ENCODE measurements at places on chromosomes 11 and 22.

DNA sequence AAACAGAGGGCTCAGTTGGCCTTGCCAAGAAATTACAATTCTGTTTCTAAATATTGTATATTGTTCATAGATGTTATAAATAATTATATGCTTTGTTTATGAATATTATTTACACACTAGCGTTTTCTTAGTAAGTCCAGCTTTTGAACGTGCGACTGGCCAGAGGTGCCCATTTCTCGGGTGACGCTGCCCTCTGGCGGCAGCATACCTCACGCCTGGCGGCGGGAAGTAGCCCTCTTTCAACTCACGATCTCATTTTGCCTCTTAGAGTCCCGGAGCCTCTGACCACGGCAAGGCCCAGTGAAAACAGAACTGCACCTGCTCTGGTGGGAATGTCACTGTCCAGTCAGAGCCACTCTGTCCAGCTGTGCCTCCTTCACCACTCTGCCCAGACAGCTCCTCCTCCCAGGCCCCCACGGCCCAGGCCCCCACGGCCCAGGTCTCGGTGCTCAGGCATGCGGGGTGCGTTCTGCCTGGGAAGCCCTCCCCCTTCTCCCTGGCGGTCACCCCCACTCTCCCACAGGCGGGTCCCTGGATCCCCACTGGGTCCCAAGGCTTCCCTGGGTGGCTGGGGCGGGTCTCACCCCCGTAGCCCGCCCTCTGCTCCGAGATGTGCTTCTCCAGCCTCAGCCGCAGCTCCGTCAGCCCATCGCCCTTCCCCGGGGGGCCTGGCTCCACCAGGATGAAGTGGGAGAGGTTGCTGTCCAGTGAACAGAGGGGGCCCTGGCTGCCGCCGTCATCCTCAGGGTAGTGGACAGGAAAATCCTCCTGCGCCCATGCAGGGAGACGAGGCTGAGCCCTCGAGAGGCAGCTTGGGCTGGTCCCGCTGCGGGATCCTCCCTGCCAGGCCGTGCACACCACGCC is 19.3 kb downstream of the TSSC4 start:
- peak; percentile 58 for DNase-seq

DNA sequence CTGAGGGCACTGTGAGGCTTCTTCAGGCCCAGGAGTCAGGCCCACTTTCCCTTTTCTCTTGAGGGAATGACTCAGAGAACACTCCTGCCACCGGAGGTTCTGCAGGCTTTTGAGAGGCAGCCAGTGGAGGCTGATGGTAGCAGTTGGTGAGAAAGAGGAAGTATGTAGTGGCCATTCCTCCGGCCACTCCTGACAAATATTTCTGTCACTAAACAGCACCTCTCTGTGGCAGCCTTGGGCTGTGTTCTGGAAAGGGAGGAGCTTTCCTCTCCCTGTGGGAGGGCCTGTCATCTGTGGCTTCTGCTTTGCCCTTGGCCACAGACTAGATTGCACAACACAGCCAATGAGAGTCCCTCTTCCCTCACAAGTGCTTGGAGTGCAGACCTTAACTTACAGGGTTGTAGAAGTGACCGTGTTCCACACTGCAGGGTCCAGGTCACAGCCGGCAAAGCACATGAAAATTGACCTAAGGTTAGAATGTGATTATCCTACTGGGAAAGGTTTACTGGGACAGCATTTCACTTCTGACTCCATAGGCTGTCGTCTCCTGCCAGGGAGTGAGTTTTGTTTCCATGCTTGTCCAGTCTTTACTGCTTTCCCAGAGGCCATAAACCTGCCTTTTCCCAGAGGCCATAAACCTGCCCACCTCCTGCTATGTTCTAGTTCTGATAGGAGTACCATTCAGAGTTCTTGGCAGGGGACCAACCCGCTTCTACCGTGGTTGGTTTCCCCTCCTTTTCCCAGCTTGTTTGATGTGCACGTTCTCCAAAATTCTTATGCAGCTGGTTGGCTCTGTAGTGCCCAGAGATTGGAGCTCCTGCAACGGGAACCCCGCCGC is 33.3 kb downstream of the MARK2 start:
- DNase-seq: peak; percentile 91

DNA sequence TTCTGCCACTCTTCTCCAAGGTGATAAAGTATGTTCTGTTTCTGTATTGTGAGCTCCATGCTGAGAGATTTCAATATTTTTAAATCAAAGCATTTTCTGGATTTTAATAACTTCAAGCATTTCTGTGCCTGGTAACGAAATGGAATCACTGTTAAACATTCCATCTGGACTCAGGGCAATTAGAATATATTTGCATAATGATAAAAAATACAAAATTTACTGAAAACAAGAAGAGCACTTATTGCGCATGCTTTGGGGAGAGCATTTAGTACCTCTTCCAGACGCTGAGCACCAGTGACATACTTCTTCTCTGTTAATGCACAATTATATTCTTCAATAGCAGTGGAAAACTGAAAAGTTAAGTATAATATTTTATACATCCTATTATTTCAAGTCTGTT is 13.3 kb downstream of the ZW10 start:
- no peak for DNase-seq

- DNase-seq: peak; percentile 80
Observed at GRCh38 chr11:111561791-111562325, 21.3 kb downstream of the LAYN start.

GRCh38 chr11:107196732-107197131 is 178.5 kb upstream of the GUCY1A2 start:
- DNase-seq: no peak

DNA sequence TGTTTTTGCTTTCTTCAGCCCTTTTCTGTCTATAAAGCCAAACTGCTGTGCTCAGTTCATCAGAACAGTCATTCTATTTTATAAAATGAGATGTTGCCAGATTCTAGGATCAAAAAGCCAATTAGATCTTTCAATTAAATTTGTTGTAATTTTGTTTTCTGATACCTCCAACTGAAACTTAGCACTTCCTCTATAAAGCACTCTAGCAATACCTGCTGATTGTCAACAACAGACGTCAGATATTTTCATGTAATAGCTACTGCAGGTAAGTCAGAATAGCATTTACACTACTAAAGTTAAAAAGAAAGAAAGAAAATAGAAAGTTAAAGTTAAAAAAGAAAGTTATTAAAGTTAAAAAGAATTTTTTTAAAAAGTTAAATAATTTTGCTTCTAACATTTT is 19.6 kb downstream of the RRAS2 start:
- DNase-seq: no peak

DNA sequence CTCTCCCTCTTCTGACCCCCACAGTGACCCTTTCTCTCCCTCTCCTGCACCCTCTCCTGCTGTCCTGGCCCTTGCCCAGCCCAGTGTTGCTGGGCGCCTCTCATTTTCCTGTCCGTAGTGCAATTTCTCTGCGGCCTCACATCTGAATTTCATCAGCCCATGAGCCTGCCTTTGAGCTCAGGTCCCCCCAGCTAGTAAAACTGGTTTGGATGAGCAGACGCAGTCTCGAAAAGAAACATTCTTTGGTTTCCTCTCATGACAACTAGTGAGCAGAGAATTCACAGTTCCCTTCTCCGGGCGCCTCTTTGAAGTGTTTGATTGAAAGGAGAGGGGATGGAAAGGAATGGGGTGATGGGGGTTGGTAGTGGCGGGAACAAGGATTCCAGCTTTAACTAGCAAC is 126.0 kb upstream of the CADM1 start:
- DNase-seq: no peak

GRCh38 chr11:69923196-69923595 is 104.0 kb upstream of the FGF3 start:
- no peak for DNase-seq

DNA sequence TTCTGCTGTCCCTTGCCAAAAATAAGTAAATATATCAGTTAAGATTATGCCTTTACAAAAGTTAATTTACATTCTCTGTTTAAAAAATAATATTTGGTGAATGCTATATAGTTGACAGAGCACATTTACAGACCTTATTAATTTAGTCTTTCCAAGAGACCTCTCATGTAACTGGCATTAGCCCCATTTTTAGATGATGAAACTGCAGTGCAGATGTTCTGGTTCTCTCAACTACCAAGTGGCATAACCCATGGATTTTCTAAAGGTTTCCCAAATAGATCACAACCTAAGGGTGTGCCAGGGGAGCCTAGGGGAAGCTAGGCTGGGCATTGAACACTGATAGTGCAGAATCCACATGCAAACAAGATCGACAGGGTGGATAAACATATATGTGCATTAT is 88.5 kb downstream of the RNF169 start:
- no peak for DNase-seq

- DNase-seq: no peak
Observed at GRCh38 chr22:31750365-31751284, 693 bp upstream of the PRR14L start.

DNA sequence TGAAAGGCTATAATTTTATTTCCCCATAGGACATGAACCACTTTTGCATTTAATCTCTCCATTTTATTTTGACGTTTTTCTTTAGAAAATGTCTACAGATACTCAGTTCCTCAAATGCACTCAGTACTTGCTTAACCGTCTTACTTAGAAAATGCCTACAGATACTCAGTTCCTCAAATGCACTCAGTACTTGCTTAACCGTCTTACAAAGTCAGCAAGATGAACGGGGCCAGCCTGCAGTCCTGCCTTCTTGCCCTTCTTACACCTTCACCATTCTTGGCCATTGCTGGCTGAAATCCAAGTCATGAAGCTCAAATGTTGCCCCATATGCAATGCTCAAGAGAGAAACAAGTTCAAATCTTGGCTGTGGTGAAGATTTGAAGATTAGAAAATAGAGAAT is 34.1 kb downstream of the CSNK2A3 start:
- DNase-seq: no peak

GRCh38 chr22:33684087-33684486 is 236.2 kb downstream of the LARGE1 start:
- DNase-seq: no peak

- DNase-seq: no peak
Observed at GRCh38 chr11:2444821-2445745, at the start of gene KCNQ1. Gene KCNQ1 (plus strand): TSS chr11:2445008. CDS start chr11:2445099, 91 bp downstream.

DNA sequence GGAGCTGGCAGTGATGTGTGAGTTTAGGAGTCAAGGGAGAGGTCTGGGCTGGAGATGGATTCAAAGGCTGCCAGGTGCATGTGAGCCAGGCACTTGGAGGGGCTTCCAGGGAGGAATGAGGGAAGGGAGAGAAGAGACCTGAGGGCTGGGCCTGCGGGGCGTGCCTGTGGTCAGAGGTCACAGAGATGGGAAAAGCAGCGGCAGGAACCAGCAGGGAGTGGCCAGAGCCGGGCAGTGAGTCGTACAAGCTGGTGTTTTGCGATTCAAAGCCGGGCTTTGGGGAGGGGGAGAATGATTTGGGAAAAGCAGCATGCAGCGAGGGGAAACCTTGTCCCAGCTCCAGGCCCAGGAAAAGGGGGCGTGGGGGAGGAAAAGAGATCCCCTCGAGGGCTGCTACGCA is 96.9 kb upstream of the RTL6 start:
- no peak for DNase-seq

DNA sequence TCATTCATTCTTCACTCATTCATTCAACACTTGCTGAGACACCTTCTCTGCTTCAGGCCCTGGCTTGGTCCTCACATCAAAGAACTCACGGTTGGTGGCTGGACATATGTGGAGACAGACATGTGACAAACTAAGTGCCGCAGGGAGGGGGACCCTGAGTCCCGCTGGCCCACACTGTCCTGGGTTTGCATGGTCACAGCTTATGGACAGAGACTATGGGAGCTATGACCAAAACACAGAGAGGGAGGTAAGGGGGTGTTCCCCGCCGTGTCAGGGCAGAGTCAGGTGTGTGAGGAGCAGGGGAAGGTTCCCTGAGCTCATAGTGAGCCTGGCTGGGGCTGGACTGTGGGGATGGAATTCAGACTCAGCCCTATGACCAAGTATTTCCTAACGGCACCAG is 123.1 kb downstream of the MPPED1 start:
- no peak for DNase-seq

- DNase-seq: no peak
Observed at GRCh38 chr11:85843929-85844328, 11.3 kb upstream of the CCDC83 start.

DNA sequence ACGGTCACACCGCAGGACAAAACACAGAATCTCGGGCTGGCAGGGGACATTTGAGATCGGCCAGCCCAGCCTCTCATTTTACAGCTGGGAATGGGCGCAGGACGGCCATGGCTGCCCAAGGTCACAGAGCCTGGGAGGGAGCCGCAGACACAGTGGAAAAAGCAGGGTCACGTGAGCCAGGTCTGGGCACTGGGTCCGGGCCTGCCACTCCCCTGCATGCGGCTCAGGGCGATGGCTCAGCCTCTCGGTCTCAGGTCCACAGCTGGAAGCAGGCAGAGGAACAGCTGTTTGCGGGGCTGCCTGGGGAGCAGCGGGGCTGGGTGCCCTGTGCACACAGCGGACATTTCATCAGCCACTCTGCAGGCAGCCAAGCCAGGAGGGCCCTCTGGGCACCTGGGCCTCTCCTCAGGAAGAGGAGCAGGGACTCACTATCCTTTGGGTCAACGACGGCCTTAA is 10.4 kb upstream of the PPARA start:
- DNase-seq: no peak

DNA sequence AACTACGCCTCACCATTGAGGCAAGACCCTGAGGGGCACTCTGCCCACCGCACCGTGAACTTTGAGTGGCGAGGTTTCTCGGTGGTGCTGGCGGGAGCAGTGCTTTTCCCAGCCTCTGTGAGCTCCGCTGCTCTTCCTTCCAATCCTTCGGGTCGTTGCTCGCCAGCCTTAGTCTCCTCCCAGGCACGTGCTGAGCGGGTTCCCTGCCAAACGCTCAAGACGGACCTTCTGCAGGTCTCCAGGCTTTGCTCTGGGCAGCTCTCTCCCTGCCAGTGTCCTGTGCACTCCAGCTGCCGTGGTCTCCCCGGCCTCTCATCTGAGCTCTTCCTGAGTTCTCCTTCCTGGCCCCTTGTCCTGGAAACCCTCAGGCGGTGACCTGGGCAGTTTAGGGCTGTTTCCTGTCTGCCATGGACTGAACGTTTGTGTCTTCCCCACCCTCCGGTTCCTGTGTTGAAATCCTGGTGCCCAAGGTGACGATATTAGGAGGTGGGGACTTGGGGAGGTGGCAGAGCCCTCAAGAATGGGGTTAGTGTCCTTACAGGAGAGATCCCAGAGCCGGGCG is 11.2 kb upstream of the MUC6 start:
- DNase-seq: no peak

- peak; percentile 86 for DNase-seq
Observed at GRCh38 chr11:88480223-88480622, 142.7 kb upstream of the CTSC start.

DNA sequence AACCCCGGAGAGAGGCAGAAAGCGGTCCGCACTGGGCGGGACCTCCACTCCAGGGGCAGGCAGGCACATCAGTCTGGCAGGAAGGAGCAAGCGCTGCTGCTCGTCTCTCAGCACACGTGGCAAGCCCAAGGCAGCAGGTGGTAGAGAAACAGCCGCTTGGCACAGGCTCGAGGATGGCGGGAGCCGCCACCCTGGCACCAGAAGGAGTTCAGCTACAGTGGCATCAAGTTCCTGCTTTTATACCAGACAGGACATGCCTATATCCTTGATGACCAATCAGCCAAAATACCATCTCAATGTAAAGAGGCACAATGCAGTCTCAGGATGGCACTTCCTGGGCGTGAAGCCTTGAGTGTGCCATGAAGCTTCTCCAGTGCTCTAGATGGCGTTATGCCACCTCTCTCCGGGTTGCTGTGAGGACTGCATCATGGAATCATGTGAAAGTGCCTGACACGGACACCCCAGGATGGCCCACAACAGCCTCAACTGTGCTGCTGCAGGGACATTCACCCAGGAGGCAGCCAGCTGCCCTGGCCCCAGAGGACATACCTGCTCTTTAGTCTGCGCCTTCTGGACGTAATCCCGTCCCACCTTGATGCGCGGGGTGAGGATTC is 64.8 kb downstream of the APOL1 start:
- DNase-seq: no peak

GRCh38 chr11:27717377-27717776 is 17.1 kb upstream of the BDNF start:
- no peak for DNase-seq

- DNase-seq: no peak
Observed at GRCh38 chr22:38318792-38319773, 1.9 kb upstream of the CSNK1E start.
